Activated T-helper 1 cell treated with Interleukin-2 at 50 U/mL for 16 hours (primary cell): ENCODE measurements at places on chromosomes 13 and 19.
A peak's percentile ranks its signal among the peaks of the same experiment; 100 is the strongest.

GRCh38 chr13:93473441-93474270 is 247.0 kb downstream of the GPC6 start:
- DNase-seq = no peak

DNA sequence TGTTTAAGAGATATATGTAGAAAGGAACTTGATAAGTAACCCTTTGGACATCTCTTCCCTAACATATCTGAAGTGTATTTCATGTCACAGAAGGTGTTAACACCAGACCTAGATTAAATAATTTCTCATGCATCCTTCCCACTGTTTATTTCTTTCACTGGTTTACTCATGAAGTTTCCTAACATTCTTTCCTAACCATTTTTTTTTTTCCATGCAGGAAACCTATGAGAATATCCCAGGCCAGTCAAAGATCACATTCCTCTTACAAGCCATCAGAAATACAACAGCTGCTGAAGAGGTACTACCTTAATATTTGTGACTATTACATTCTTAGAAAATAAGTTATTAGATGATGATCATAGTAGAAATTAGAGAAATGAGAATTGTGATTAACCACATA is 28.8 kb downstream of the IPO5 start:
- DNase-seq = no peak

DNA sequence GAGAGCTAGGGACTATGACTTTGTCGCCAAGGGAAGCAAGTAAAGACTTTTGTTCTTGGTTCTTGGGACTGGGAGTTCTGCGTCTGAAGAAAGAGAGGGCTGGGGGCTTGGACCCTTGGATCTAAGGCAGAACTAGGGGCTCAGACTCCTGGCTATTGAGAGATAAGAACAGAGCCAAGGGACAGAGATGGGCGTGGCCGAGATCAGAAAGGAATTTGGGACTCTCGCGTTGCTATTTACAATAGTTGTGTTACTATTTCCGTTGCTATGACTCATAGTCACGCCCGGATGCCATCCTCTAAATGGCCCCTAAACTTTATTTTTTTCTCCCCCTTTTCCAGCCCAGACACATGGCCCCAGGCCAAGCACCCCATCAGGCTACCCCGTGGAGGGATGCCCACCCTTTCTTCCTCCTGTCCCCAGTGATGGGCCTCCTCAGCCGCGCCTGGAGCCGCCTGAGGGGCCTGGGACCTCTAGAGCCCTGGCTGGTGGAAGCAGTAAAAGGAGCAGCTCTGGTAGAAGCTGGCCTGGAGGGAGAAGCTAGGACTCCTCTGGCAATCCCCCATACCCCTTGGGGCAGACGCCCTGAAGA is 759 bp downstream of the PPP1R15A start:
- peak; percentile 55 for DNase-seq

DNA sequence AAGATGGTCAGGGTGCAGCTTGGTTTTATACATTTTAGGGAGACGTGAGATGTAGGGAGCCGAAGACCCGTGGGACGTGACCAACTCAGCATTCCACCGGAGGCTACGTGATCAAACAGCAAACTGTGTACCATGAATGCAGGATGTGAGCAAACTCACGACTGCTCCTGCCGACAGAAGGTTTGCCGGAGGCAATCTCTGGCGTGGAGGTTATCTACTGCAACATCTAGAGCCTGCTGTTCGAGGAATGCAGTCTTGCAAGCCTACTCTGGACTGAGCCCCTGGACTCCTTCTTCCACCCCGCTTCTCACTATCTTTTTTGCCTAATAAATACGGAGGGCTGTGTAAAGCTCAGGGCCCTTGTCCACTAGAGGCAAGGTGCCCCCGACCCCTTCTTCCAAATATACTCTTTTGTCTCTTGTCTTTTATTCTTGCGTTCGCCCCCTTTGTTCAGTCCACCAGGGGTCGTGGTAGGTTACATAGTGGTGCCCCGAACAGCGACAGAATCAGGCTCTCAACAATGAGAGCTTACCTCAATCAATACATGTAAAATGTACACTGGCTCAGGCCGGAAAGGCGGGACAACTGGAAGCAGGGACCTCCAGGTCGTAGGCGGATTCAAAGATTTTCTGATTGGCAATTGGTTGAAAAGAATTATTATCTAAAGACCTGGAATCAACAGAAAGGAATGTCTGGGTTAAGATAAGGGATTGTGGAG is 8.9 kb upstream of the OR1I1 start:
- DNase-seq = no peak

DNA sequence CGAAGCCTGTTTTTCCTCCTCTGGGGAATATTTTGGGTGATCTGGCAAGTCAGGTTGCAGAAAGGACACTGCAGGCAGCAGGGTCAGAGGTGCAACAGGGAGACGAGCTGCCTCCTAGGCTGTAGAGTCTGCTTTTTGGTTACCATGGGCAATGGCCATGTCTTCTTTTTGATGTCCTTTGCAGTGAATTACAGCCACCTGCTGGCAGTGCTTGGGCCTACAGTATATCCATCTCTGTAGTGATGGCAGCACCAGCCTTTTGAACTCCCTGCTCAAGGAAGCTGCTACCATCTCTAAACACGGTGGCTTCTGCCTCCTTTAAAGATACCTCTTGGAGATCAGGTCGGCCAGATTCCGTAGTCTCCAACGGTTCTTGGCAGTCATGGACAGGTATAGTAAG is 73.9 kb downstream of the WTIP start:
- no peak for DNase-seq

DNA sequence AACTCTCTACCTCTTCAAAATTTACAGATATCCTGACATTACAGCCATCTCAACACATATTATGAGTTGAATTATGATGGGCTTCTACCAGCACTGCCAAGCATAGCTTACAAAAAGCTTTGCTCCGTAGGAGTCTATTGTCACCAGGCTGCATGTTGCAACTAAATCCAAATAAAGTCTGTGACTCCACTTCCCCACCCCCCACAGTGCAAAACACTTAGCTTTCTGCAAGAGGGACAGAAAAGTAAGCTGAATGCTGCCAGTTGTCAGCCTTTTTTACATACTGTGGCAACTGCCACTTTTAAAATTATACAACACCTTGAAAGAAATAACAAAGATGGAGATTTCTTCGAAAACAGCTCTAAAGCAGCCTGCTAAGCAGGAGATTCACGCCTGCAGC is 189.1 kb downstream of the FGF14 start:
- no peak for DNase-seq

DNA sequence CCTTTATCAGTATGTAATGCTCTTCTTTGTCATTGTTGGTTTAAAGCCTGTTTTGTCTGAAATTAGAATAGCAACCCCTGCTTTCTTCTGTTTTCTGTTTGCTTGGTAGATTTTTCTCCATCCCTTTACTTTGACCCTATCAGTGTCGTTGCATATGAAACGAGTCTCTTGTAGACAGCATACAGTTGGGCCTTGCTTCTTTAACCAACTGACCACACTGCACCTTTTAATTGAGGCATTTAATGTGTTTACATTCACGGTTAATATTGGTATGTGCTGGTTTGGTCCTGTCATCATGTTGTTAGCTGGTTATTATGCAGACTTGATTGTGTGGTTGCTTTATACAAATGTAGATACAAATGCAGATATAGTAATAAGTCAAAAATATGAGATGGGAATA is 71.1 kb downstream of the PDS5B start:
- DNase-seq = no peak

DNA sequence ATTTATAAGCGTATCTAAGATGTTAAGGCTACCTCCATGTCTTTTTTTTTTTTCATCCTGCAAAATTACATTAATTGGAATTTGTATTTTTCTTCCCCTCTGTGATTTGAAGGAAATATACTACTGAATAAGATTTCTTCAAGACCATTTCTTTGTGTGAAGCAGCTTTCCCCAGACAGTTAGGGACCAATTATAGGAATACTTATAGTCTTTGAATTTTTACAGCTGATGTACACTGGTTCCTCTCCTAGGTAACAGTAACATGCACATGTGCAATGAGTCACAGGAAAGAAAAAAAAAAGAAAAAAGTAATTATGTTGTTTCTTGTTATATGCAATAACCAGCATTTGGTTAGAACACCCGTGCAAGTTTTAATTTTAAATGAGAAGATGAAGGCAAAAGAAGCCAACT is 82.0 kb downstream of the PCDH9 start:
- no peak for DNase-seq

DNA sequence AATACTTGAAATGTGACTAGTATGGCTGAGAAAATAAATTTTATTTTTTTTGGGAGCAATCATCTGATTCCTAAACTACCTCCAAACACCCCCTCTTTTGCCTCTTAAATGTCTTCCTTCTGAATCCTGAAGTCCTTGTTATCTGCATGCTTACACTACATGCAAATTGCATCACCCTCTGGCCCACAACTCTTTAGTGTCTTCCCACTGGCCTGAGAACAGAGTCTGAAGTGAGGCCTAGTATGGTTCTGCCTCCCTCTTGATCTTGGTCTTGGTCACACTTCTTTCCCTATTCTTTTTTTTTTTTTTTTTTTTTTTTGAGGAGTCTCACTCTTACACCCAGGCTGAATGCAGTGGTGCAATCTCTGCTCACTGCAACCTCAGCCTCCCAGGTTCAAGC is 4.8 kb downstream of the ZNF558 start:
- no peak for DNase-seq
